ENCODE measurements at places on chromosomes 1 and 21. TPM values are rescaled to one million over a fixed set of nuclear protein-coding genes. Genes with fewer than 3 reads are reported as not detected.

SLC44A3 gene
- total RNA-seq: 0.18 TPM

SDC3 gene
- total RNA-seq: 79.6 TPM

- ATAC-seq: no peak
Observed at GRCh38 chr1:185402930-185403329, 85.9 kb upstream of the IVNS1ABP start.

- ATAC-seq: no peak
Observed at GRCh38 chr1:31647106-31647505, 2.4 kb upstream of the PEF1 start.

DNA sequence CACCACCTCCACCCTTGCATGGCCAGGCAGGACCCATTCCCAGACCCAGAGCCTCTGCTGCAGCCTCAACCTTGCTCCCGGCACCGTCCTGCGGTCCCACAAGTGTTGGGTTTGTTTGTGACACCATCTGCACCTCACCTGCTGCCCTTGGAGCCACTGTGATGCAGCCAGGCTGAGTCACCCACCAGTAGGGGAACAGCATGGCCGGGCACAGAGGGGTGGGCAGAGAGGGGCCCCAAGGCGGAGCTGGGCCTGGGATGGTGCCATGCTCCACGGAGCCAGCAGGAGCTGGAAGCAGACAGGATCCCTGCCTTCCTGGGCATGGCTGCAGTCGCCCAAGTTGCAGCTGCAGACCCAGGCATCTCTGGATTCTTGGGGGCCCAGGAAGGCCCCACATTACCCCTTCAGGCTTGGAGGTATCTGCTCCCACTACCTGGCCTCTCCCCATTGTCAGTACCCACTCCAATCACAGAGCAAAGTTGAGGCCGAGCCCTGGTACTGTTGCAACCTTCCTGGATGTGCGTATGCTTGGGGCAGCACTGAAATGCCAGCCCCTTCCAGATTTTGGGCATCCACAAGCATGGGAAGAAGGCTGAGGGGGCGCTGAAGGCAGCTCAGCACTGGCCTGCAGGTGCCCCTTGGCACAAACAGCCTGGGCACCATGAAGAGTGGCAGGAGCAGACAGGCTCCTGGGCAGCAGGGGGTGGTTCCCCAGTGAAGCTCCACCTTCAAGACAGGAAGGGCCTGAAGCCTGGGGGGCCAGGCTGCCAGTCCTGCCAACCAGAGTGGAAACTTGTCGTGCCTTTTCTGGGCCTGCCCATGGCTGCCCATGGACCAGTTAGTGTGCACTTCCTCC lies 172.8 kb downstream of the MATN1 start:
- ATAC-seq: no peak

GRCh38 chr1:187390215-187390818 lies 561.6 kb downstream of the PLA2G4A start:
- ATAC-seq: no peak

DNA sequence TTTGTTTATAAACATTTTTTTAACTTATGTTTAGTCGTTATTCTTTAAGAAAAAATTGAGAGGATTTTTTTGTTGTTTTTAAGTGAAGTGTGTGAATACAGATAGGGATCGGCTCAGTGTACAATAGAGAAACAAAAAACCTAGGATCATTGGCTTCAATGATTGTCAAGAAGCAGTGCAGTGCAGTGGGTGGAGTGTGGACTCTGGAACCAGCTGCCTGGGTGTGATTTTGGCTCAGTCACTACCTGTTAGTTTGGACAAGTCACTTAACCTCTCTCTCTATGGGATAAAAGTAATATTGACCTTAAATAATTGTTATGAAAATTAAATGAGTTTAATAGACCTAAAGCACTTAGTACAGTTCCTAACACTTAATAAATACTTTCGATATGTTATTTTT lies 41.3 kb downstream of the SCCPDH start:
- no peak for ATAC-seq

DNA sequence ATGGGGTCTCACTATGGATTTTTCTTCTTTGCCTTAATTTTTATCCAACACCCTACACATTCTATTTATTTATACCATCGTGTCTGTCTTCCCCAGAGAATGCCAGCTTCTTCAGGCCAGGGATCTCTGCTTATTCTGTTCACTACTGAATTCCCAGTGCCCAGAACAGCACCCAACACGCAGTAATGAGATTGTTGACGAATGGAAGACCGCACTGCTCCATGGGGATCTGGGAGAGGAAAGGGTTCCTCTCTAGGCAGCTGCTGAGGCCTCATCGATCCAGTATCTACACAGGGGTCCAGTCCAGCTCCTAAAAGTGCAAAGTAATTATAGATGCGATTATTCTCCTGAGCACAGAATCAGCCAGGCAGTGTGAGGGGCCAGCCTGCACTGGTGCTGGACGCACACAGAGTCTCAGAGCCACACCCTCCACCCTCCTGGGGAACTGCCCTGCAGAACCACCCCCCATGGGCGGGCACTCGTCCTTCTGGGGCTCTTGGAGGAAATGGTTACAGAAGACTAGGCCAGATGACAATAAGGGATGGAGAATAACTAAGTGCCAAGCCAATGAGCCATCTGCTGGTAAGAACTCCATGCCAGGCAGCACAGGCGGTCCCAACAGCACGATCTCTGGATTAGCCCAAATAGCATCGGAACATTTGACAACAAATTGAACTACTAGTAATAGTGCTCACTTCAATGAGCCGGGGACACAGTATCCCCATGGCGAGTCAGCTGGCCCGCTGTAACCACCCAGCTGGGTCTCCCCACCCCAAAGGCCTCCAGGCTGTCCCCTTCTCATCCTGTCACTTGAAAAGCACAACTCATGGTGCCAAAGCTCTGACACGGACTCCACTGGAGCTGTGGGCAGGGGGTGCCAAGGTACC lies 1.7 kb upstream of the PDE9A start:
- peak; percentile 22 for ATAC-seq

DNA sequence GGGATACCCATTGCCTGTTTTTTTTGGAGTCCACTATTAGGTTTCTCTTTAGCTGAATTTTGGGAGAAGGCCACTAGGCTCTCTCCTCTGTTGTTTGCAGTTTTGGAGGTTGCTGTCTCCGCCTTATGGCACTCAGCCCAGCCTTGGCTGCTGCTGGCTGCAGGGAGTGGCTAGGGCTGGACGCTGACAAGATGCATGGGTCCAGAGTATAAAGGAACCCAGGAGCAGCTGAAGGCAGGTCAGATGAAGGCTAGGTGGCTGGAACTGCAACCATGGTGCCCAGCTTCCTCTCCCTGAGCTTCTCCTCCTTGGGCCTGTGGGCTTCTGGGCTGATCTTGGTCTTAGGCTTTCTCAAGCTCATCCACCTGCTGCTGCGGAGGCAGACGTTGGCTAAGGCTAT lies at the start of gene CYP4B1:
Gene CYP4B1, plus strand, starts transcription at position 237 of the 400 bp plus-strand sequence. Its CDS starts 36 bp downstream, at position 273.
- peak; percentile 100 for ATAC-seq
